ENCODE measurements at places on chromosomes 4 and X.

GRCh38 chr4:110104661-110105060 lies 93.8 kb downstream of the ELOVL6 start:
- no peak for DNase-seq

- DNase-seq = no peak
These were observed 409.8 kb upstream of the GALNT7 start for GRCh38 chr4:172758586-172759340.

GRCh38 chrX:155070038-155070437 lies 898 bp downstream of the CMC4 start:
- DNase-seq = peak; percentile 3

DNA sequence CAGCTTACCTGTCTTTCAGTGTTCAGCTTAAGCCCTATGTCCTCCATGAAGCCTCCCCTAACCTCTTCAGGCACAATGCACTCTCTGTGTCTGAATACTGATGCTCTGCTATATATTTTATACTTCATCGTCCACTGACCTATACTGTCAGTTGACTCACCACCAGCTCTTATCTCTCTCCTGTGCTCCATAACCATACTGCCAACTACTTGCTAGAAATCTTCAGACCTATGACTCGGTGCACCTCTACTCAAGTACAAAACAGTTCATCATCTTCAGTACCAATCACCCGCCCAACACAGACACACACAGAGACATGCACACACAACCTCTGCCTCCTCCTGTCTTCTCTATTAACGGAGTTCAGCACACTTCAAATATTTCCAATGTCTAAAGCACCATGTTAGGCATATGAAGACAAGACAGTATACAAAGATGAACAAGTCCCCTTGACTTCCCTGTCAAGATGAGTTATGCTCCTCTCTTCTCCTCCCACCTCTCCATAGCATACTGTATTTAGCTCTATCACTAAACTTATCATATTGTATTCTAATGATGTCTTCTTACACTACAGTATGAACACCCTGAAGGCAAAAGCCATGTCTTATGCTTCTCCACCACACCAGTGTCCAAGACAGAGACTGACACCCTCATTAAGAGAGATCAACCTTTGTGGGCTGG lies 42.5 kb downstream of the ARHGEF6 start:
- DNase-seq = no peak

- DNase-seq = no peak
These were observed 292.0 kb downstream of the DTHD1 start for GRCh38 chr4:36573441-36573840.

- no peak for DNase-seq
These were observed 32.2 kb upstream of the ARMCX2 start for GRCh38 chrX:101691835-101692234.
